ENCODE measurements at places on chromosomes 11 and 22.
A peak's percentile ranks its signal among the peaks of the same experiment; 100 is the strongest.

- DNase-seq: no peak
These were observed 103.4 kb upstream of the ASPHD2 start for GRCh38 chr22:26325641-26326040.

GRCh38 chr11:33965032-33965431 is 73.2 kb upstream of the LMO2 start:
- no peak for DNase-seq

- DNase-seq: no peak
These were observed 28.6 kb downstream of the ARHGAP8 start for GRCh38 chr22:44780876-44781449.

DNA sequence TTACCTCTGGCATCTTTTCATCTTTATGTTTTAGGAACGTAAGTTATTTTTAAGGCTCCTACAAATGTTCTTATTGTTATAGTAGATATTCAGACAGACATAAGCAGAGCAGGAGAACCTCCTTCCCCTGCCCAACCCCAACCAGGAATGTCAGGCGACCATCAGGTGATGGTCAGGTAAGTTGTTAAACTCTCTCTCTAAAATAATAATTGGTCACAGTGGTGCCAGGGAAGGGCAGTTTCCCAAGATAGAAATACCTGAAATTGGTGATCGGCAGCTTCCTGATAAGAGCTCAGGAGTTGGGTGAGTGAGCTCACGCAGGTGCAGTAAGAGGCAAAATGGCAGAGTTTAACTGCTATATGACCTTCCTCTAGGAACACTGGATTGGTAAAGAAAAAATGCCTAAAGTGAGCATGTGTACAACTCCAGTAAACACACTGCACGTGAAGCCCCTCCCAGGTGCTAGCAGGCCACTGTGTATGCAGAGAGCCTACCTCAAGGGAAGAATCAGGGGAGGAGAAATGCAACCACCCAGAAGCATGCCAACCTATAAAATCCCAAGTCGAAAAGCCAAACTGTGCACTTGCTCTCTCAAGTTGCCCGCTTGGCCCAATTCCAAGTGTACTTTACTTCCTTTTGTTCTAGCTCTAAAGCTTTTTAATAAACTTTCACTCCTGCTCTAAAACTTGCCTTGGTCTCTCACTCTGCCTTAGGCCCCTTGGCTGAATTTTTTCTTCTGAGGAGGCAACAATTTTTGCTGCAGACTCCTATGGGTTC is 273.9 kb downstream of the SBF2 start:
- no peak for DNase-seq

- no peak for DNase-seq
These were observed 40.6 kb upstream of the GNAZ start for GRCh38 chr22:23029521-23030228.

DNA sequence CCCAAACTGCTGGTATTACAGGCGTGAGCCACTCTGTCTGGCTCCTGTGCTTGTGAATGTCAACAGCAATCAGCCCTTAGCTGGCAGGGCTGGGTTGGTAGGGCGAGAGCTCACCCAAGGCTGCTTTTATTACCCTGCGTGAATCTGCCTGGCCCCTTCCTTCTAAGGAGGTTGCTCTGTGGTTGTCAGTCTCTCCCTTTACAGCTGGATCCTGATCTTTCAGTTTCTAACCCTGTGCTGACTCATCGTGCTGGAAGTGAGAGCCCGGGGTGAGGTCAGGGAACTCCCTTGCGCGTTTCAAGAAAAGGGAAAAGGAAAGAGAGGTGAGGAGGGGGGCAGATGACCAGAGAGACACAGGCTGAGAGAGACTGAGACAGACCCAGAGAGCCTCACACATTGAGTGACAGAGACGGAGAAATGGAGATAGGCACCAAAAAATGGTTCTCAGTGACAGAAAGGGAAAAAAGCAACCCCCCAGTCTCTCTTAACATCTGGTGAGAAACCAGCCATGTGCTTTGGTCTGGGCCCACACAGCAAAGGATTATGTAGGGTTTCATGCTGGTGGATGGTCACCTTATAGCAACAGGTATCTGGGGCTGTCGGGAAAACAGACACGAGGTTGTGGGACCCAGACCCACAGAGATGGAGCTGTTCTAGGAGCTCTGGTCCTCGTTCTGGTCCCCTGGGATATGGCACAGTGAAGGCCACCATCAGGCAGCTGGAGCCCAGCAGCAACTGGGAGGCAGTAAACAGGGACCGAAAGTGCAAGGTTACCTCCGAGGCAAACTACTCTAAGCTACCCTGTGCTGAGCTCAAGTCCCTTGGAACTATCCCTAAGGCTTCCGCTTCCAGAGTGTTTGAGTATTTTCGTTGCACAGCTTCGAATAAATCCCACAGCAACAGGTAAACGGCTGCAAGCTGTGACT is 2.5 kb downstream of the TCN2 start:
- no peak for DNase-seq

- no peak for DNase-seq
These were observed 38.3 kb downstream of the KCNJ4 start for GRCh38 chr22:38416621-38417251.

GRCh38 chr11:101428918-101429317 is 154.9 kb downstream of the TRPC6 start:
- no peak for DNase-seq

DNA sequence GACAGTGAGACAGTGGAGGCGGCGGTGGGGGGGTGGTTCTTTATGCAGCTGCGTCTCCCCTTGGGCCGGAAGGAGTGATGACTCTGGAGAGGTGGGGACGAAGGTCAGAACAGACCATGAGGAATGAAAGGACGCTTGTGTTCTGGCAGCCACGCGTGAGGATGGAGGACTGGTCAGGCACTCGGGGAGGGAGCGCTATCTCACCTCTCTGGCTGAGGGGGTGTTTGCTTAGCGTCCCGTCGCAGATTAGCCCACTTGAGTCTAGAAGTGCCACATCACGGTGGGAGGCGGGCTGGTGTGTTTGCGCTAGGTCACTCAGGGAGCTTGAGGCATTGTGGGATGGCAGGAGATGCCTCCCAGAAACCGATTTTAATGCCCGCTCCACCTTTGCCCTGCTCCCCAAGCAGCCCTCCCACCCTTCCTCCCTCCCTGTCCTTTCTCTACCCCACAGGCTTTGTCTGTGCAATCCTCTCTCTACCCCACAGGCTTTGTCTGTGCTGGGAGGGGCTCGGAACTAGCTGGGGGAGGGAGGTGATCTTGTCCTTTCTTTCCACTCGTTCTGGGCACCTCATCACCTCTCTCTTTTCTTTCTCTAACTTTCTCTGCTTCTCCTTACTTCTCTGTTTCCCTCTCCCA is 97.8 kb downstream of the PKNOX2 start:
- DNase-seq: no peak

- peak; percentile 68 for DNase-seq
These were observed 7.5 kb downstream of the P2RX3 start for GRCh38 chr11:57345555-57346211.

- DNase-seq: no peak
These were observed 3.5 kb downstream of the H19 start for GRCh38 chr11:1994121-1994520.

- DNase-seq: no peak
These were observed 69.7 kb downstream of the ETS1 start for GRCh38 chr11:128517451-128518230.

DNA sequence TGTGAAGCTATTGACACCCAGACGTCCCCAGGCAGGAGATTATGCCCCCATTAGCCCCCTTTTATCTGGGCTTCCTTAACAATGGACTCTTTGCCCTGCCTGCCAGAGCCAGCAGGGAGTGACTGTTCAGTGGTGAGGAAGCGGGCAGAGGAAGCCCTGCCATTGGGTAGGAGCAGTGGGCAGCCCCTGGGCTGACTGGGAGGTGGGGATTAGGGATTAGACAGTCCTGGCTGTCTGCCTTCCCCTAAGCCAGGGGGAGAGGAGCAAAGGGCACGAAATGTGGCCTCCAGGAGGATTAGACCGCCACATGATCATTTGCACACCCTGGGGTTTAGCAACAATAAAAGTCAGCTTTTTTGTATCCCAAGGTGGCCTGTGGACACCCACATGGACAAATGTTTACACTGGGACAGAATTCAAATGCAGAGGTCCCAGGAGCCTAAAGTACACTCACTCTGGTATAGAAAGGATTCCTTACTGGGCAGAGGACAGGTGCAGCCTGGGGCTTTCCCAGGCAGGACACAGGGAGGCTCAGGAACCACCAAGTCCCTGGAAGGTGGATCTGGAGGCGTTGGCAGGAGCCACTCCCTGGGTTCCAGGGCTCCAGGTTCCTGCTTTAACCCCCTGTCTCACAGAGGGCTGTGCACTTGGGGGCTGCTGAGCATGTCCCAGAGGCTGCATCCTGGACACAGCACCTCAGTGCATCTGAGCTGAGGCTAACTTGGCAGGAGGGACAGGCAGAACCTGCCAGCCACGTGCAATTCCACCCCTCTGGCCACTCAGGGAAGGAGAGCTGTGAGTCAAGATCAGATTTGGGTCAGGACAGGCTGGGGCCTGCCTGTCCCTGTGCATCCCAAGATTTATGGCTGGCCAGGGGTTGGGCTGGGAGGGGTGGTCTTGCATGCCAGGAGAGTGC is 2.1 kb downstream of the PNPLA3 start:
- no peak for DNase-seq

GRCh38 chr11:112961751-112962578 is 745 bp downstream of the NCAM1 start:
- DNase-seq: peak; percentile 22

GRCh38 chr11:15770798-15771414 is 585.4 kb downstream of the SOX6 start:
- DNase-seq: no peak

- no peak for DNase-seq
These were observed 110.4 kb downstream of the ELP4 start for GRCh38 chr11:31619980-31620379.

DNA sequence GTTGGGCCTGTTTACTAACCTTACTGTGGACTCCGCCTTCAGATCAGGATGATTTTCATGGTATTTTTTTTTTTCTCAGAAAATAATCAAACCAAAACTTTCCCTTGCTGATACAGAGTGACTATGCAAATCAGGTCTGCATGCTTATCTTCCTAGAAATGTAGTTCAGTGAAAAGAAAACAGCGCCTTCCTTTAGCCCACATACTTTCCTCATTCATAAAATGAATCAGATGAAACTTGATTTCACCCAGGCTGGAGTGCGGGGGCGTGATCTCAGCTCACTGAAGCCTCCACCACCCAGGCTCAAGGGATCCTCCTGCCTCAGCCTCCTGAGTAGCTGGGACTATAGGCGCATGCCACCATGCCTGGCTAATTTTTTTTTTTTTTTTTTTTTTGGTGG is 26.0 kb downstream of the ZNRF3 start:
- DNase-seq: no peak

DNA sequence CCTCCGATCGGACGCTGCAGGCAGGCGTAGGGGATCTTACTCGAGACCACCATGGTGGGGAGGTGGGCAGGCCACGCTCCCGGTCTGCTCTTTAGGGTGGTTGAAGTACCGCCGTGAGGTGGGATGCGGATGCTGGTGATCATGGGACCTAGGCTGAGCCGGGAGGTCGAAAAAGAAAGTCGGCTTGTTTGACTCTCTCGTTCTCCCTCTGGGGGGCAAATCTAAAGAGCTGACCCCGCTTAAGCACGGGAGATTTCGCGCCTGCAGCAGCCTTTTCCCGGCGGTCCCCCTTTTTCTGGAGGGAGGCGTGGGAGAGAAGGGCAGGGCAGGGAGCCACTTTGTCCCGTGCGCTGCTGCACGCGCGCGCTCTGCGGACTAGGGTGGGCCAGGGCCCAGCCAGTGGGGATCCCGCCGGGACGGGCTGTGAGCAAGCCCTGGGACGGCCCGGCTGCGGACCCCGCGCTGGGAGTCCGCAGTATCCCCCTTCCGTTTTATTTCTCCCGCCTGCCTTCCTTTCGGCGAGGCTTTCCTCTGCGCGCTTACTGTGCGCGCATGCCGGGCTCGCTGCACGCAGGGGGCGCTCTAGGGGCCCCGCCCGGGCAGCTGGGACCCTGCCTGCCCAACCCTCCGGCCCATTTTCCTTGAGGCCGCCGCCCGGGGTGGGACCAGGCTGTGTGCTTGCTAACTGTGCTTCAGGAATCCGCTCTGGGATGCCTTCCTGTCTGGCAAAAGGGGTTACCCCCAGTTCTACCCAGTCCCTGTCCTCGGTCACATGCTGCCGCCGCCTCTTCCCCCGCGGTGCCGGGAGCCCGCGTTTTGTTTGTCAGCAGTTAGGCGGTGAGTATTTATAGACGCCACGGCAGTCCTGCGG is 81.0 kb downstream of the PRR5L start:
- DNase-seq: no peak

GRCh38 chr11:123321636-123322035 is 108.4 kb upstream of the GRAMD1B start:
- DNase-seq: no peak

DNA sequence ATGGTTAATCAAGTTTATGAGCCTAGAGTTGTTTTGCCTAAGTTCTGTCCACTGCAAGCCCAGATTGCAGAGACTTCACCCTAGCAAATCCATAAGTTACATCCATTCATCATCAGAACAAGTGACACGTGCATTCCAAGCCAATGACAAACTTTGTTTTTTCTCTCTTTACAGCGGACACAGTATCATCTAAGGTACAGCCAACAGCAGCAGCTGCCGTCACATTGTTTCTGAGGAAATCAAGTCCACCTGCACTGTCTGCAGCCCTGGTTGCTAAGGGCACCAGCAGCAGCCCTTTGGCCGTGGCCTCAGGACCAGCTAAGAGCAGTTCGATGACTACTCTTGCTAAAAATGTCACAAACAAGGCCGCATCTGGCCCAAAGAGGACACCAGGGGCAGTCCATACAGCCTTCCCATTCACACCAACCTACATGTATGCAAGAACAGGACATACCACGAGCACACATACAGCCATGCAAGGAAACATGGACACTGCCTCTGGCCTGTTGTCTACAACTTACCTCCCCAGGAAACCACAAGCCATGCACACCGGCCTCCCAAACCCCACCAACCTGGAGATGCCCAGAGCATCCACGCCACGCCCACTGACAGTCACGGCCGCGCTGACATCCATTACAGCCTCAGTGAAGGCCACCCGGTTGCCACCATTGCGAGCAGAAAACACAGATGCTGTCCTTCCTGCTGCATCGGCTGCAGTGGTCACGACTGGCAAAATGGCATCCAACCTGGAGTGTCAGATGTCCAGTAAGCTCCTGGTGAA is 155.8 kb downstream of the C11orf91 start:
- no peak for DNase-seq

- DNase-seq: no peak
These were observed 28.6 kb downstream of the TEF start for GRCh38 chr22:41410311-41410751.

DNA sequence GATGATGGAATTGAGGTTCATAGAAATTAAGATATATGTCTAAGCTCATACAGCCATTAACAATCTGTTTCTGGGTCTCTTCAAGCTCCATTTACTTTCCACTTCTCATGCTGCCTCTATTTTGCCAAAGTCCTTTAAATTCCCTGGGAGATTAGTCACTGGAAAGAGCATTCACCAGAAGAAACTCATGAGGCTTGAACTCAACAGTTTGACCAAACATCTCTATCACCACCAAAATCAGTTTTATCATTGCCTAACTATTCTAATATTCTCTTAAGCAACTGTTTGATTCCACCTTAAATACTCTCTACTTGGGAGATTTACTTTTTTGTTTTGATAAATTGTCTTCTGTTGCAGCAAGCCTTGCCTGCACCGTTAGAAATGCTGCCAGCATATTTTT is 881.3 kb downstream of the KCNA4 start:
- no peak for DNase-seq
